CD4-positive, alpha-beta T cell treated with Interleukin-4 for 4 hours (primary cell): ENCODE measurements at places on chromosomes 12 and 14.

- DNase-seq, result no peak
These were observed 138.8 kb upstream of the MAP1LC3B2 start for GRCh38 chr12:116420227-116420880.

- no peak for DNase-seq
These were observed 481.8 kb downstream of the TMEM117 start for GRCh38 chr12:44317651-44318126.

DNA sequence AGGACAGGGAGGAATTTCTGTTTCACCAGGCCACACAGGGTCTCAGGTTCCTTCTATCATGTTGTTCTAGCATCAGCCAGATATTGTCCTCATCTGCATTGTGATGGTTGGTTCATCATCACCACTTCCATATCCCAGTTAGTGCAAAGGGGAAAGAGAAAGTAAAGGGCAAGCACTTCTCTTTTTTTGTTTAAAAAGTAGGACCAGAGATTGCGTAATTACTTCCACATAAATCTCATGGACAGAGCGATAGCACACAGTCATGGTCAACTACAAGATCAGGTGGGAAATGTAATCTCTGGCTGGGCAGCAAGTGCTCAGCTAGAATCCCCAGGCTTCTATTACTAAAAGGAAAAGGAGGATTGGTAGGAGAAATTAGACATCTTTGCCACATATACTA is 155.1 kb downstream of the KIF21A start:
- DNase-seq, result no peak

DNA sequence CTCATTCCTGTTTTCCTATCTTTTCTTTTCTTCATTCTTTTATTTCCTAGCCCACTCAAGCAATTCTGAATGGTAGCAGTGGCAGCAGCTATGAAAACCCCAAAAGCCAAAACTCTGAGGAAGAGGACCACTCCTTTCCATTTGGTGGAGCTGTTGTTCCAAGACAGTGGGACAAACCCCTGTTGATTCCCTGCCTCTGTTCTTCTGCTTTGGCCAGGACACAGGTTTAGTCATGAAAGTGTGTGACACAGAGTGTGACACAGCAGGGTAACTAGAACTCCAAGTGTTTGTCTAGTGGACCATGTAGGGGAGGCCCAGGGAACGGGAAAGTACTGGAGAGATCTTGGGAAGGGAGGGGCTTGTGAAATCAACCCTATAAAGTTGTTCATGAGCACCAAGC is 71.1 kb downstream of the PTCSC3 start:
- DNase-seq, result no peak

DNA sequence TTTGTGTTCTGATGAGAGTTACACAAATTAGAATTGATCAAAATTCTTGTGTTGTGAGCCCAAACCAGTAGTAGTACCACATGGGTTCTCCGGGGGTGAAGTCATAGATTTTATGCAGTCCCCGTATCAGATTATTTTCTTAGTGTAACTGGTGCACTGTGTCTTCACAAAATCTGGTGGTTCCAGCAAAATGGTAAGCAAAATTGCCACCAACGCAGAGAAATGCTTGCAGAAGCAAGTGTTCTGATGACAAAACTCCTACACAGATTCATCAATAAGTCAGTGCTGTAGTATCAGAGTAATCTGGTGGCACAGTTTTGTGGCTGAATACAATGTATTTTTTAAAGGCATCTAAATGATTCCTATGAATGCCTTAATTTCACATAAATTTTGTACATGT is 1.3 kb upstream of the CACNA2D4 start:
- DNase-seq, result no peak

GRCh38 chr12:28936711-28937110 is 212.4 kb upstream of the FAR2 start:
- DNase-seq, result no peak

- no peak for DNase-seq
These were observed at the start of gene BDKRB2 for GRCh38 chr14:96204151-96205058. BDKRB2 (plus strand) TSS chr14:96204839; CDS start chr14:96237108, 32,269 bp downstream.

- no peak for DNase-seq
These were observed 7.7 kb upstream of the BCL7A start for GRCh38 chr12:122013791-122014590.

DNA sequence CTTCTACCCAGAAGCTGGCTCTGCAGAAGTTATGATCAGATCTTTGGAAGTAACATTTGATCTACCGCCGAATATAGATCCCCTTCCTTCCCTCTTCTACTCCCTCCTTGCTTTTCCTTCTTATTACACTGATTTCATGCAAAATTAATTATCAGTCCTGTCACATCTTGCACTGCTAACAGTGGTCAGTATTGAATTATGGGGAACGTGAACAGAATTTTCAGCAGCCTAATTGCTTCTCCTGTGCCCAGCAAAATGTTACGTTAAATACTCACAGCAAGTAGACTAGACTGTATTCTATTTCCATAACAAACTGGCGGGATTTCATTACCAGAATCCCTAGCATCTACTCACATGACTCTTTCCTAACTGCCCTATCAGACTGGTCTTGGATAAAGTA is 596.9 kb downstream of the DIO2 start:
- DNase-seq, result no peak

DNA sequence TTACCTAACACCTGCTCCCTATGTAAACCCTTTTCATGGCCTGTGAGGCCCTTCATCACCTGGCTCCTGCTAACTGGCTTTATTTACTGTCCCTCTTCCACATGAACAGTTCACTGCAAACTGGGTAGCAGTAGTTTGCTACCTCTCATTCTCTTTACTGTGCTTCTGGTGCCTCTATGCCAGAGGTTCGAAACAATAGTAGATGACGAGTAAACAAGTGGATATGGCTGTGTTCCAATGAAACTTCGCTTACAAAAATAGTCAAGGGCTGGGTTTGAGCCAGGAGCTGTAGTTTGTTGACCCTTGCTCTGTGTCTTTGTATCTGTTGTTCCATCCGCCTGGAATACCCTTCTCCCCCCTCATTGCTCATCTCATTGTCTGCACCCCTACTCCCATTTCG is 233.6 kb upstream of the RMST start:
- DNase-seq, result no peak

GRCh38 chr12:119090865-119091264 is 87.9 kb upstream of the HSPB8 start:
- DNase-seq, result no peak

DNA sequence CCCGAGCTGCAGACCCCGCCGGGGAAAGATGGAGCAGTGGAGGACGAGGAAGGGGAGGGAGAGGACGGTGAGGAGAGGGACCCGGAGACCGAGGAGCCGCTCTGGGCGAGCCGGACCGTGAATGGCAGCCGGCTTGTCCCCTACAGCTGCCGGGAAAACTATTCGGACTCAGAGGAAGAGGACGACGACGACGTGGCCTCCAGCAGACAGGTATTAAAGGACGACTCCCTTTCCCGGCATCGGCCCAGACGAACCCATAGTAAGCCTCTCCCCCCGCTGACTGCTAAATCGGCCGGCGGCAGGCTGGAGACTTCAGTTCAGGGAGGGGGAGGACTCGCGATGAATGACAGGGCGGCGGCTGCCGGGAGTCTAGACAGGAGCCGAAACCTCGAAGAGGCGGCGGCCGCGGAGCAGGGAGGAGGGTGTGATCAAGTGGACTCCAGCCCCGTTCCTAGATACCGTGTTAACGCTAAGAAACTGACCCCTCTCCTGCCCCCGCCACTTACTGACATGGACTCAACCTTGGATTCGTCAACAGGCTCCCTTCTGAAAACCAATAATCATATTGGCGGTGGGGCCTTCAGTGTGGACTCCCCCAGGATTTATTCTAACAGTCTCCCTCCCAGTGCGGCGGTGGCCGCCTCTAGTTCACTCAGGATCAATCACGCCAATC is 962 bp downstream of the LEMD3 start:
- peak; percentile 64 for DNase-seq

DNA sequence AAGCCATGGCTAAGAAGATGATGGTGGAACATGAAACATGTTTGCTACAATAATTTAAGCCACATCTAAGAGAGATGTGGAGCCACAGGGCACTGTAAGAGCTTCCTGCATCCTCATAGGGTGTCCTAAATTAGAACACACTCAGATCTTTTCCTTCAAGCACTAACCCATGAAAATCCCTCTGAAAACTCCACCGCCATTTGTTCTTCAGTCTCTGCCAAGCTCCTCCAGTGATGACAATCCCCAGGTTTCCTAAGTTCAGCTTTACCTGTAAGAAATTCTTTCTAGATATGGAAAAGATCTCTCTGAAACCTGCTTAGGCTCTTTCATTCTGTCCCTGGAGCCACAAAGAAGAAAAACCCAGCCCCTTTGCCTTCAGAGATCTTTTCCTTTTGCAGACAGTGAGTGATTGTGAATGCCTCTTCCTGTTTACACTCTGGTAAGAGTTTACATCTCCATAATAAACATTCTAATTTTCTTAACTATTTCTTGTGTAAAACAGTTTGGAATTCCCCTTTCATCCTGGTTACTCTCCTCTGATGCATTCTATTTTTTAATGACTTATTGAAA is 907.2 kb downstream of the VRK1 start:
- peak; percentile 42 for DNase-seq

GRCh38 chr14:73613419-73613963 is 1.2 kb downstream of the ACOT6 start:
- DNase-seq, result no peak

GRCh38 chr12:103785243-103786031 is 55.6 kb downstream of the NT5DC3 start:
- no peak for DNase-seq

- DNase-seq, result no peak
These were observed 1.1 kb upstream of the PAPLN start for GRCh38 chr14:73236157-73236556.

GRCh38 chr12:1147821-1148220 is 156.8 kb downstream of the ERC1 start:
- no peak for DNase-seq

DNA sequence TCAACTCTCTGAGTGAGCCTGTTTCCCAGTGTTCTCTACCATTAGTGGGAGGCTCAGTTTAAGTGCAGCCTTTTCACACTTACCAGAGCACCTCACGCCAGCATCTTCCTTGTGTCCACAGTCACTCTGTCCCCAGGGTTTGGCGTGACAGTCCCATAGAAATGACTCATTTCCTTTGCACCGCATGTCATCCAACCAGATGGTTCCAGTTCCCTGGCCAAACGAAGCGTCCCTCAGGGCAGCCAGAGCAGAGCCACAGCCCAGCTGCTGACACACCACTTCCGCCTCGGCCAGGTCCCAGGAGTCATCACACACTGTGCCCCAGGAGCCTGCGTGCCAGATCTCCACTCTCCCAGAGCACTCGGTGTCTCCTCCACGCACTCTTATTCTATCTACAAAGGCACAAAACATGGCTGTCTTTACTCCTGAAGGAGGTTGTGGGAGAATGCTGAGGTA is 65.4 kb downstream of the ACSM4 start:
- DNase-seq, result no peak

DNA sequence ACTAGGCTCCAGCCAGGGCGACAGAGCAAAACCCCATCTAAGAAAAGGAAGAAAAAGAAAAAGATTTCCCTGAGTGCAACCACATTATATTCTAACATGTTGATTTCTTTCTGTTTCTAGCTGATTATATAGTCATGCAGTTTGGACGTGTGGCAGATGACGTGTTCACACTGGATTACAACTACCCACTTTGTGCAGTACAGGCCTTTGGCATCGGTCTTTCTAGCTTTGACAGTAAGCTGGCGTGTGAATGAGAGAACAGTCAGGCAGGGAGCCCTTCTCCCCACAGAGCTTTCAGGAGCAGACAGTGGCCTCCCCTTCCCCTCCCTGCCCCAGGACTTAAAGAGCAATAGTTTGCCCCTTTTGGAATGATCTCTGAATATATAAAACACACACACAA is 20.0 kb upstream of the TEAD4 start:
- DNase-seq, result no peak

DNA sequence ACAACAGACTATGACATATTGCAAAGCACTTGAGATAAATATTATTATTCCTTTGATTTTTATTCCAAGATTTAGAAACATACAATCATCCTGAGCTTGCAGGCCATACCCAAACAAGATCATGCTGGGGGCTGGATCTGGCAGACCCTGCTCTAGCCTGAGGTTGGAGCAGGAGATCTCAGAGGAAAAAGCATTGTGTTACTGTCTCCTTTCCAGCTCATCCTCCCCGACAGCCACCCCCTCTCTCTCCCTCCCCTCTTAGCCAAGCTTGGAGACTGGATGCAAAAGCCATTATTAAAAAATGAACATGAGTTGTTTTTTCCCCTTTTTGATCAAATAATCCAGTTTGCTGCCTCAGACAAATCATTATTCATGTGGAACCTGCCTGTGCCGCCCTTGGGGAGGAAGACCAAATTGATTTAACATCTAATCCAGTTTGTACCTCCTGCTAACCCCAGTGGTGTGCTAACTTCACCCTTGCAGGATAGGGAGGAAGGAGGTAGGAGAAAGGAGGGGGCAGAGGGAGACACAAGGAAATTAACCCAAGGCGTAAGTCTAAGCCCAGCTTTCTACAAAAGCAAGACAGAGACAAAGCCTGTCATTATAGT is 565.8 kb upstream of the TBX3 start:
- DNase-seq, result no peak

GRCh38 chr14:96792003-96792402 is 5.2 kb upstream of the VRK1 start:
- DNase-seq, result no peak

DNA sequence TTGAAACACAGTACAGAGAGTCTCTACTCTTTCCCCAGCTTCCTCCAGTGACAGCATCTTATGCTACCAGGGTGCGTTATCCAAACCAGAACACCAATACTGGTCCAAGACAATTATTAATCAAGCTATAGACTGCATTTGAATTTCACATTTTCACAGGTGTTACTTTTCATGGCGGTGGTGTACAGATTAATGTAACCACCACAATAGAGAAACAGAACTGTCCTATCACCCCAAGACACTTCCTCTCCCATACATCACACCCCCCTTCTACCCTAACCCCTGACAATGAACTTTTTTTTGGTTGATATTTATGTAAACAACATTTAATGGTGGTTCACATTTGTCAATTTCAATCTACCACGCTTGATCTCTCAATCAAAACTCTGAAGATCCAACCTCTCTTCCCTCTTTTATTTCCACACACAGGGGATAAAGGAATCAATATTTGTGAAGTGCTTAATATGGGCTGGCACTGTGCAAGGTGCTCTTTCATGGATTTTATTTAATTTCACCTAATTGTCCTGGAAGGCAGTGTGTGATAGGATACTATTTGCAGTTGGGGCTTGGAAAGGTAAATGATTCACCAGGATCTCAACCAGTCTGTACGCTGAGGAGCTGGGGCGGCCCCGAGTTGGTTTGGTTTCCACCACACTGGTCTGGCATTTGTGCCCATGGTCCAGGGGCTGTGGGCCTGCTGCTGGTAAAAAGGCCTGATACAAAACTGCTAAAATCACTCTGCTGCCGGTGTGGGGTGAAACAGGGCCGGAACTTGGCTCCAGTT is 54.6 kb upstream of the DICER1 start:
- DNase-seq, result no peak

- DNase-seq, result no peak
These were observed 3.0 kb downstream of the PLEKHG6 start for GRCh38 chr12:6313326-6313940.
